Activated CD8-positive, alpha-beta T cell treated with anti-CD3 and anti-CD28 coated beads, Interleukin-2, amount 10 ng/mL, durations not matched to agents 7 days and 5 days (primary cell): ENCODE measurements at places on chromosomes 7 and 10. TPM values are rescaled to one million over a fixed set of nuclear protein-coding genes. Genes with fewer than 3 reads are reported as not detected.

Gene GBX1
- not detected for total RNA-seq

DNA sequence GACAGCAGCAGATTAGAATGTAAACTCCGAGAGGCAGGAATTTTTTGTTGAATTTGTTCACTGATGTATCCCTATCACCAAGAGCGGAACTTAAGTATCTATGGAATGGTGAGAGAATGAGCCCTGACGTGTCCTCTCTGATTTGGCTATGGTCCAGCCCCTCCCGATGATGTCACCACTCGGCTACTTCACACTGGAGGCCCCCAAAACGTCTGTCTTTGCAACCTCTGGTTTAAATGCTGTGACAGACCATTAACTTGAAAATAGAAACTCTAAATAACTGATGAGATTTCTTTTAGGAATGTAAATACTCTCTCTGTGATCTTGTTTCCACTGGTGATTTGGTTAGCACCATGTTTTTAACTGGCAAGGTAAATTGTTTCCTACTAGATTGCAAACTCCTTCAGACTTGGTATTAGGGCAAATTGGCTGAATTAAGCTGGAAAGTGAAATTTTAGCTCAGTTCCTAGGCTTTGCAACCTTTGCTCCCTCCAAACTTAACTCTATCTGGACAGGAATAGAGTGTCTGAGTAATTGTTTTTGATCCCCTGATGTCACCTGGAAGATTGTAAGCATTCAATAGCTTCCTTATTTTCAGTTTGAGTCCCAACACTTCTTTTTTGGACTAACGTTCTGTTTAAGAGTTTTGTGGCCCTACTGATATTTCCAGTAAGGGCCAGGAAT lies 19.1 kb downstream of the SLC16A12 start:
- no peak for DNase-seq

GRCh38 chr7:137169282-137169698 lies 174.2 kb downstream of the PTN start:
- DNase-seq = no peak

- no peak for DNase-seq
These were observed 154.0 kb downstream of the REEP3 start for GRCh38 chr10:63675171-63675570.

DNA sequence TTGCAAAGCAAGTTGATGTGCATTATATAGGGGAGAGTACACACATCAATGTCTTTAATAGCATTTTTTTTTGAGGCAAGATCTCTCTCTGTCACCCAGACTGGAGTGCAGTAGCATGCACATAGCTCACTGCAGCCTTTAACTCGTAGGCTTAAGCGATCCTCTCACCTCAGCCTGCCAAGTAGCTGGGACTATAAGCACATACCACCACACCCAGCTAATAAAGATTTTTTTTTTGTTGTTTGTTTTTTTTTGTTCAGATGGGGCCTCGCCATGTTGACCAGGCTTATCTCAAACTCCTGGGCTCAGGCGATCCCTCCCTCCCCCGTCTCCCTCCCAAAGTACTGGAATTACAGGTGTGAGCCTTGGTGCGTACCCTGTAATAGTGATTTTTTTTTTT lies 1.5 kb downstream of the UMAD1 start:
- DNase-seq = no peak

DNA sequence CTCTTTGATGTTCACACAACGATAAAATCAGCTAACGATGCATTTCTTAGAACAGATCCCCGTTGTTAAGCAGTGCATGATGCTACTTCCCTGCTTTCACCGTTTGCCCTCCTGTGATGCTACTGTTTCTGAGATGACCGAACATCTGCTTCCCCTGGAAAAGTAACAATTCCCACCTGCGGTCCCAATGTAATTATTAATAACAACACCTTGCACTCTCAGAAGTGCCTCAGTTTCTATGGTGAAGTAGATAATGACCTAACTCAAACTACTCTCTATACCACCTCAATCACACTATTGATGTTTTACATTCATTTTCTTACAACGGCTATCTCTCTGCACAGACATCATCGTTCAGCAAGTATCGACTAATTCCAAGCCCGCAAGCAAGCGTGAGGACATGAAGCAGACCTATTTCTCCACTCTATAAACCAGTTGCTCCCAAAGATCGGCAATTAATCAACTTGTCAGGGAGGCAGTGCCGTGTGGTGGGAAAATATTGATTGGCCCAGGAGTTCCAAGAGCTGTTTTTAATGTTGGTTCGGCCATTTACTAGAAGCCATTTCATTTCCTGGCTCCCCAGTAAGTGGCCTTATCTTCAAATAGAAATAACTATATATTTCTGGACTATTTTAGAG lies 42.7 kb downstream of the FAM107B start:
- no peak for DNase-seq

Gene FHIP2A
- total RNA-seq = 15.2 TPM

DNA sequence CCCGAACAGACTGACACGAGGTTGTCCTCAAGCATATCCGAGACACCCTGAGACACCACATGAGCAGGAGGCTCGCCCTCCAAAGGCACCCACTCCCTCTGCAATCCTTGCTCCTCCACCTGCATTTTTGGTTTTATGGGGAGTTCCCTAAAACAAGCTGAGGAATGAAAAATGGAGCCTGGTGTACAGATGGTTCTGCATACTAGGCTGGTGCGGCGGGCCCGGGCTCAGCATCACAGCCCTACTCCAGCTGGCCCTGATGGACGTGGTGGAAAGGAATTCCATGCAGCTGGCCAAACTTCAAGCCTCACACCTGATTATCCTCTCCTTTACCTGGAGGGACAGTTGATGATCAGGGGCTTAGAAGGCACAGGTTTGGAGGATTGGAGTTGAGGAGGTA lies 30.3 kb upstream of the JAKMIP3 start:
- DNase-seq = no peak

GRCh38 chr10:5094265-5095205 lies at the start of gene AKR1C3:
Gene AKR1C3 (plus strand): TSS chr10:5094414. CDS start chr10:5094445, 31 bp downstream.
- DNase-seq = no peak
